RPMI8226 (cell line): ENCODE measurements at places on chromosomes 5 and 9.

DNA sequence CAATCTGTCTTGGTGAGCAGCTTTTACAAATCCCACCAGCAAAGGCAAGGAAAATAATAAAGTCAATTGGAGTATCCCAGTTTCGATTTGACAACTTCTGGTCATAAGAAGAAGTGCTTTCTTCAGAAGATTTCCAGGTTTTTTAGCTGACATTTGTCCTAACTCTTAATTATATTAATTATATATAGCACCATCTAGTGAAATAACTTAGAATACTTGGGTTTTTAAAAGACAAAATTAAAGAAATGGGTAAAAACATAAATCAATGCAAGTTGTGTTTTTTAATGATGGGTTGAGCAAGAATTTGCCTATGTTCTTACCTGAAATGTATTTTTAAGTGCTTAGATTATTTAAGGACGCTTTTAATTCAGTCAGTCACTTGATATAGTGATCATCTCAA, 421.8 kb downstream of the ACTL7B start:
- no peak for DNase-seq

GRCh38 chr5:60404171-60404570, 295.8 kb downstream of the DEPDC1B start:
- no peak for DNase-seq

GRCh38 chr9:133464638-133465037, 4.9 kb downstream of the CACFD1 start:
- no peak for DNase-seq

DNA sequence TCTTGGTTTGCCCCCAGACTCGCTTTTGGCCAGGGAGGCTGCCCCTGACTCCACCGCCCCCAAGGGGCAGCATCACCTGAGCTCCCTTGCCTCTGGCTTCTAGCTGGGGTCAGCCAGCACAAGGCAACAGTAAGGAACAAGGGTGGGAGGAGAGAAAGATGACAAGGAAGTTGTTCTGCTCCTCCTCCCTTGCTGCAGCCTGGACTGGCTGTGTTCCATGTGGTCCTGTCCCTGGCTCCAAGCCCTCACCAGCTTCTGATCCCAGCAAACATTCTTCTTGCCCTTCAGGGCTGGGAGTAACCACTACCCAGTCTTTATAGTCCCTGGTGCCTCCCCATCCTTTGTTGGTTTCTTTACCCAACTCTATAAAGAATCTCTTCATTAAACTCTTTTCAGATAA, 100.3 kb upstream of the SPIN1 start:
- no peak for DNase-seq

DNA sequence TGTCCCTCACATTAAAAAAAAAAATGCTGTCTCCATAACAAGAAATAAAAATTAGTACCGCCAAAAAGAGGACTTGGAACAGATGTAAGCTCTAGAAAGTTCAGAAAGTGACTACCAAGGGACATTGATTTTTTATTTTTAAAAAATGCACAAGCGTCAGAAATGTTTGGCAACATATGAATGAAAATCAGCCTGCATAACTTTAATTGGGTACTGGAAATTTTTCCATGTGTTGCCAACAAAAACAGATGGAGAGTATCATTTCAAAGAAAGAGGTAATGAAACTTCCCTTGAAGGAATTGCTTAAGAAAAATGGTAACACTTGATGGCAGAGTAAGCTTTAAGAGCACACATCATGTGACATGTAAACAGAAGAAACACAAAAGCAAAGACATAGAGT, 47.2 kb downstream of the OR2K2 start:
- no peak for DNase-seq

DNA sequence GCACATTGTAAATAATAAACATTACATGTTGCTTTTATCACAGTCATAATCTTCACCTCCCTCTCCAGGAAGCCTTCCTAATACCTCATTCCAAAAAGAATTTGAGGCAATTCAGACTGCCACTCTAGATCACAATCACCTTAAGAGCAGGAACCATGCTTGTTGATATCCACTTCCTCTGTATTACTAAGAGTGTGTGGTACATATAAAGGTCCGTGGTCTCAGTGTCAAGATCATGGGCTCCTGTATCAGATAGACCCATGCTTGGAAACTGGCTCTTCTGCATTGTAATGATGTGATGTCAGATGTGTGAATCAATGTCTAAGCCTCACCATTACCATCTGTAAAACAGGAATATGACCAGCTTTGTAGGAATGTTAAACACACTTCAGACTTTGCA, 114.1 kb downstream of the SPOCK1 start:
- DNase-seq, result no peak

DNA sequence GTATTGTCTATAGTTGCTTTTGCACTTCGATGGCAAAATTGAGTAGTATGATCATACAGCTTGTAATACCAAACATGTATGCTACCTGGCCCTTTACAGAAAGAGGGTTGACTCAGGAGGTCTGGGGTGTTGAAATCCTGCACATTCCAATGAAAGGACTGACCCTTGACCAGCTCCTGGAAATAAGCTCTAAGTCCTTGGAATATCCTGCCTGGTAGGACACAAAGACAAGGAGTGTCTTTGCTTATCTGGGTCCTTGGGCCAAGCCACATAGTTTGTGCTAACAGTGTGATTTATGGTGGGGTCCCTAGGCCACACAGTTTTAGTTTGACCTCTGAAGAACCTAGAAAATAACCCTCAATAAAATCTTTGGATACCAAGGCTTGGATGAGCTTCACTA, 89.3 kb upstream of the FTMT start:
- DNase-seq, result no peak

GRCh38 chr5:147321569-147321968, 86.7 kb downstream of the STK32A start:
- no peak for DNase-seq

GRCh38 chr5:60494635-60495034, 205.3 kb downstream of the DEPDC1B start:
- DNase-seq, result no peak

DNA sequence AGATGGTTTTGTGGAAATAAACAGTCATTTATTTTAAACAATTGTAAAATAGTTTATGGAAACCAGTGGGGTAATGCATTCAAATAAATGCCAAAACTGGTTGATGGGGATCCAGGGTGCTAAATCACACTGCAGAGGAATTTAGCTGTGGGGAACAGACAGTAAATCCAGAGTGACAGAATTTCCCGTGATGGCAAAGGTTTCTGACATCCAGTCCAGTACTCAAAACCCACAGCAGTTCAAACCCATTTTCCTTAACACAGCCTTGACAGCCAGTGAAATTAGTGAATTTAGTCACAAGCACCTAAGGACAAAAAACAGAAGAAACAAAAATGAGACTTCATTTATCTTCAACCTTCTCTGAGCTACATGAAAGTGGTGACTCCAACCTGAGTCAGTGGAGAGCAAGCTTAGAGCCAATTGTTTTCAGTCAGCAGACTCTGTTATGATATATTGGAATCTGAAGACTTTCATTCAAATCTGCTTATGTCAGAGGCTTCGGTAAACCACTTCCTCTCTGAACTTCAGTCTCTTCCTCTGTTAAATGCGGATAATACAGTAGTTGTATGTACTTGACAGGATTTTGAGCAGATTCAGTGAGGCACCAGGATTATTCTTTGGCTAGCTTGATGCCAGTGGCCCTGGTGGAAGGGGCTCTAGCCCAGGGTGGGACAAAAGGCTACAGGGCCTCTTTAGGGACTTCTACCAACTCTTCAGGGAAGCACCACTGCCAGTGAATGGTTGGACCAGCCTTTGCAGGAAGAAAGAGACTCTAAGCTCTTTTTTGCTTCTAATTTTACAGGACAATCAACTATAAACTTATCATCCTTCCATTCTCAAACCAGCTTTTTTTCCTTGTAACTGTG, 185.3 kb downstream of the MAPKAP1 start:
- peak; percentile 23 for DNase-seq

DNA sequence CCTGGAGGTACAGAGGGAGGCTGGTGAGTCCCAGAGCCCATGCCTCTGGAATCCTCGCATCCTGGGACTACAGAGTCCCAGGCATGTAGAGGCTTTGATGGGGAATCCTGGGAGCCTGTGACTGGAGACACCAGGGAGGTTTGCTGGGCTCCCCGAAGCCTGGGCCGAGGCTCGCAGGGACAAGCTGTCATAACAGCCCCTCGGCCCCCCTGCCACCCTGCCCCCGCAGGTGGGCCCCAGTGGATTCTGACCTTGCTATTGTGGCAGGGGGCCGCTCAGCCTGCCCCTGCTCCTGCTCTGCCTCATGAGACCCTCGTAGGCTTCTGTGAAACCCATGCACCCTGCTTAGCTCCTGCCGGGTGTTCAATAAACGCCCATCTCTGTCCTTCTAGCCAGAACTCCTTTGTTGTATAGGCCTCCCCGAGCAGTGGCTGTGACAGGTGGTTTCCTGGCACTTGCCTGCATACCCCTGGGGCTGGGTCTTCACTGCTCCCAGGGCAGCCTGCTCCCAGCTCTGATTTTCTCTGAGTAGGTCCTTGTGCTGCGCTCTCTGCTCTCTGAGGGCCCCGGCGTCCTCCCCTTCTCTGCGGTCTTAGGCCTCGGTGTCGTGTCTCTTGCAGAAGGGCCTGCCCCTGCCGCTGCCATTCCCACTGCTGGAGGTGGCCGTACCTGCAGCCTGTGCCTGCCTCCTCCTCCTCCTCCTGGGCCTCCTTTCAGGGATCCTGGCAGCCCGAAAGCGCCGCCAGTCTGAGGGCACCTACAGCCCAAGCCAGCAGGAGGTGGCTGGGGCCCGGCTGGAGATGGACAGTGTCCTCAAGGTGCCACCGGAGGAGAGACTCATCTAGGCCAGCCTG, 20.4 kb downstream of the CRB2 start:
- DNase-seq, result no peak

- DNase-seq, result peak; percentile 57
Measured at GRCh38 chr5:145237843-145238242, 597.3 kb downstream of the PRELID2 start.

DNA sequence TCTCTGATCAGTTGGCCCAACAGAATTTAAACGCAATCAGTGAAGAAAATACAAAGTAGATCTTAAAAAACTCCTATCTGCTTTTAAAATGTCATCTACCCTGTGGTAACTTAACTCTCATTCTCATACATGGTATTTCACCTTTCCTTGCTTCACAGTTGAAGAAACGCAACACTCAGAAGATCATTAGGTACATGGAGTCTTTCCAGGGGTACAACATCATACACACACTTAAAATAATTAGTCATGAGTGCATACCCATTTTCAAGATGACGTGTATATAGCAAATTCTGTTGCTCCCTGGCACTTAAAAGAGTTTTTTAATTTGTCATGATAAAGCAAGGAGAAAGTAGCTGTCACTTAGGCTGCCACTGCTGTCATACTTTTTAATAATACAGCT, 259.9 kb downstream of the BNC2 start:
- no peak for DNase-seq

- no peak for DNase-seq
Measured at GRCh38 chr5:9878206-9878605, 248.1 kb upstream of the TAS2R1 start.

DNA sequence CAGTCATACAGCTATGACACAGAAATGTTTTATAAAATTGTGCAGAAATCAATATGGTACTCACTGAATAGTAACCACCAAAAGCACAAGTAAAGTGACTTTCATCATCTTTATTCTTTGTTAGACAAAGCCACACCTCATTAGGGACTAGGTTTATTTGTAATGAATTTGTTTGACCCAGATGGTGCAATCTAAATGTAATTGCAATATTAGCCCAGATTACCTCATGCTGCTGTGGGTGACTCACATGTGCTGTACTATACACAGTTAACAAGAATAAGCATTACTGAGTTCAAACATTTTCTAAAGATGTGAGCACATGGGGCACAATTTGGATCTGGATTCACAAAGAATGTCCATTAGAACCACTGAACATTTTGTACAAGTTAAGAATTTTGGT, 759.3 kb upstream of the TYRP1 start:
- DNase-seq, result no peak

- DNase-seq, result no peak
Measured at GRCh38 chr5:142544071-142544753, 141.7 kb downstream of the FGF1 start.

GRCh38 chr5:128559300-128560297, 21.6 kb upstream of the FBN2 start:
- no peak for DNase-seq

DNA sequence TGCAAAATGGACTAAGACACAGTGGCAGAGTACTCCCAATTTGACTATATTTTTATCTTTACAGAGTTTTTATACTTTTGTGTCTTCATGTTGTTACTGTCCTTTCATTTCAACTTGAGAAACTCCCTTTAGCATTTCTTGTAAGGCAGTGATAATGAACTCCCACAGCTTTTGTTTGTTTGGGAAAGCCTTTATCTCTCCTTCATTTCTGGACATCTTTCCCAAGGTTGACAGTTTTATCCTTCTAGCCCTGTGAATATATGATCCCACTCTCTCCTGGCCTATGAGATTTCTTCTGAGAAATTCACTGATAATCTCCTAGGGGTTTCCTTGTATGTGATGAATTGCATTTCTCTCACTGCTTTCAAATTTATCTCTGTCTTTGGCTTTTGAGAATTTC, 9.2 kb upstream of the SARDH start:
- DNase-seq, result no peak

- DNase-seq, result no peak
Measured at GRCh38 chr9:80951675-80952074, 737.7 kb downstream of the TLE1 start.

- no peak for DNase-seq
Measured at GRCh38 chr9:123408313-123409262, 52.6 kb downstream of the CRB2 start.

DNA sequence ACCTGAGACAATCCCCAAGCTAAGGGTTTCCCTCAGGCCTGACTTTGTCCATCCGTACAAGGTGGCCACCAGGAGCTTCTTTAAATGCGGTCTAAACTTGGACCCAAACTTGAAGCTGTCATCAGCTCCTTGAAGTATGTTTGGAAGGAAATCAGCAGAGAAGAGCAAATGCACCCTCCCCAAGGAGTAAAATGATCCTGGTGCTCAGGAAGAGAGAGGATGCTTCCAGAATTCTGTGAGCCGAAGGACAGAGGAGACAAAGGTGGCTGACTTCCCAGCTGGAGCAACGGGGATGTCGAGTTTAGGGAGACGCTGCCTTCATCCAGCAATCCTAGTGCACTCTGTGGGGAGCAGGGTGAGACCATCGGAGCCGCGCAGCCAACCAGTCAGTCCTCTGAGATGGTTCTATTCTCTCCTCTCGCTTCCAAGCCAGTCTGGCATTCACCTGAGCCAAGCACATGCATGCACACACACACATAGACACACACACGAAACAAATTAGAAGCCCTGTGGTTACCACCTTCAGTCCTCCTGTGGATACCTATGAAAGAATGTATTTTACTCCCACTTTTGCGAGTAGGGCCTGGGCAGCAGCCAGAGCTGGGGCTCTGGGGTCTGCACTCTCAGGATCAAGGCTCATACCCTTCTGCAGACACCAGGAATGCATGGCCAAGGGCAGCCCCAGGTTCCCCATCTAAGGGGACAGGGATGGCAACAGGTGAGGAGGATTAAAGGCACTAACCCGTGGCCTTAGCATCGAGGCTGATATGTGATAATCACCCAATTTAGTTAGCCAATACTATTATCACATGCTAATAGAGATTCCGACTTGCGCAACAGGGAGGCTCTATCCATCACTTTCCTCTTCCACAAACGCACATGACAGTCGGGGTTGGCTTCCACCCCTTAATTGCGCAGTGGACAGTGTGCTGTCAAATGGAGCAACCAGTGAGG, 75.8 kb downstream of the GTF3C4 start:
- DNase-seq, result no peak
